ENCODE measurements at places on chromosomes 5 and 9.

- DNase-seq = peak; percentile 78
Observed at GRCh38 chr5:108380531-108381349, 1.2 kb downstream of the FBXL17 start.

DNA sequence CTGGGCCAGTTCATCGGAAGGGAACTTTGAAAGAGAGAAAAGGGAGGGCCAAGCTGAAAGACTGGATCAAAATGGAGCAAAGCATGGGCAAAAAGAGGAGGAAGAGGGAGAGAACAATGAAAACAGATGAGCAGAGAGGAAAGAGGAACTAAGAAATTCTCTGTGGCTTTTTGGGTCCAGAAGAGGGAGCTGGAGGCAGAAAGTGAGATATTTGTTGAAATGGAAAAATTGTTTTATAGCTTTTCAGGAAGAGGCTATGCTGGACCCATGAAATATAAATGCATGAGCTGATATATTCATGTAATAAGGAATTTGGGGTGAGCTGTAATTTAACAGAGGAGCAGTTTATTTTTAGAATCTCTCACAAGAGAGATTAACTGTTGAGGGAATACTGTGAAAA lies 457.3 kb downstream of the DMAC1 start:
- no peak for DNase-seq

- no peak for DNase-seq
Observed at GRCh38 chr5:143094087-143094521, 309.4 kb downstream of the NR3C1 start.

GRCh38 chr5:28926422-28926821 lies 1888.0 kb upstream of the CDH9 start:
- no peak for DNase-seq

GRCh38 chr5:40569546-40570270 lies 110.0 kb upstream of the PTGER4 start:
- no peak for DNase-seq

GRCh38 chr9:97307091-97307490 lies 368 bp upstream of the CCDC180 start:
- peak; percentile 41 for DNase-seq

GRCh38 chr5:140558542-140558941 lies 1.3 kb upstream of the SRA1 start:
- no peak for DNase-seq

DNA sequence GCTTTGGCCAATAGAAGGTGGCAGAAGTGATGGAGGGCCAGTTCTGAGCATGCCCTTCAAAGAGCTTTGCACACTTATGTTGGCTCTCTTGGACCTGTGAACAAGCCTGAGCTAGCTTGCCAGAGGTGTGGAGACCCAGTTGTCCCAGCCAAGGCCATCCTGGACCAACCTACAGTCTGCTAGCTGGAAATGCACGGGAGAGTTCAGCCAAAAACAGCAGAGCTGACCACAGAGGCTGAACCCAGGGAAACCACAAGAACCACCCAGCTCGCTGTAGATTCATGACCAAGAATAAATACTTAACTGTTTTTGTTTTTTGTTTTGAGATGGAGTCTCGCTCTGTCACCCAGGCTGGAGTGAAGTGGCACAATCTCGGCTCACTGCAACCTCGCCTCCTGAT lies 65.4 kb upstream of the HAND1 start:
- no peak for DNase-seq

Measured in GM13976 (cell line).